ENCODE measurements at places on chromosomes 7 and 10.

GRCh38 chr10:60203993-60204618, 185.6 kb downstream of the ANK3 start:
- DNase-seq: peak; percentile 26

DNA sequence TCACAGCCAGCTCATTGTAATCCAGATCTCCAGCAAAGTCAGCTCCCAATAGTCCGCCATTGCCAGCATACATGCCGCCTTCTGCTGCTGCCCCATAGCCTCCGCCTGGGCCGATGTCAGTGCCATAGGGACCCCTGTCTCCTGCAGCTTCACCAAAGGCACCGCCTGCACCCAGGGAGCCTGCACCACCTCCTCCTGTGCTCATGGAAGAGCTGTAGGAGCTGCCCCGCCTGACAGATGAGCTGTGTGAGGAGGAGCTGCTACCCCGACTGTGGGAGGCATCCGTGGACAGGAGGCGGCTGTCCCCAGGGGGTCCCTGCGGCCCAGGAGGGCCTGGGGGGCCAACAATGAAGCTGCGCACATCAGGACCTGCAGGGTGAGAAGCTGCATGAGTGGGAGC, 51.7 kb downstream of the COL17A1 start:
- no peak for DNase-seq

DNA sequence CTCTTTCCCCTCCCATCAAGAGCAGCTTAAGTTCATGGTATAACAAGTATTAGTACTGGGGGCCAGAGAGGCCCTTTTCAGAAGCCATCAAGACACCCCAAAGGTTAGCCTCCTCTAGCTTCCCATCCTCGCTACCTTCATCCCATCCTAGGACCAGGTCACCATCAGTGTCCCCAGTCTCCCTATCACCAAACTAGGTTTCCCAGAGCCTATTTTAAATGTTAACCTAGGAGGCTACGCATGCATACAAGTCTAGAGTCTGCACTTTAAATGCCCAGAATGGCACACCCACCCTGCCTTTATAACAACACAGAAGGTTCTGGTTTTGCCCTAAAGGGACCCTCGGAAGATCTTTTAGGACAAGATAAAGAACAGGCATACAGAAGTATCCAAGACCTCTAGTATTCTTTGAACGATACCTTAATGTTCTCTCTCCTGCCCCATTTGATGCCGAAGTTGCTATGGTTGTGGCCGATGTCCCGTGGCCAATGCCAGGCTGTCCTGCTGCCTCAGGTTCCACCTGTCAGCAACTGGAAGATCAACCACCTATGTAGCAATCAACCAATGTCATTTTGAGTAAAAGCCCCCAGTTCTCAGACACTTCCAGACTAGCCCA, 2.2 kb downstream of the GPRIN2 start:
- no peak for DNase-seq

DNA sequence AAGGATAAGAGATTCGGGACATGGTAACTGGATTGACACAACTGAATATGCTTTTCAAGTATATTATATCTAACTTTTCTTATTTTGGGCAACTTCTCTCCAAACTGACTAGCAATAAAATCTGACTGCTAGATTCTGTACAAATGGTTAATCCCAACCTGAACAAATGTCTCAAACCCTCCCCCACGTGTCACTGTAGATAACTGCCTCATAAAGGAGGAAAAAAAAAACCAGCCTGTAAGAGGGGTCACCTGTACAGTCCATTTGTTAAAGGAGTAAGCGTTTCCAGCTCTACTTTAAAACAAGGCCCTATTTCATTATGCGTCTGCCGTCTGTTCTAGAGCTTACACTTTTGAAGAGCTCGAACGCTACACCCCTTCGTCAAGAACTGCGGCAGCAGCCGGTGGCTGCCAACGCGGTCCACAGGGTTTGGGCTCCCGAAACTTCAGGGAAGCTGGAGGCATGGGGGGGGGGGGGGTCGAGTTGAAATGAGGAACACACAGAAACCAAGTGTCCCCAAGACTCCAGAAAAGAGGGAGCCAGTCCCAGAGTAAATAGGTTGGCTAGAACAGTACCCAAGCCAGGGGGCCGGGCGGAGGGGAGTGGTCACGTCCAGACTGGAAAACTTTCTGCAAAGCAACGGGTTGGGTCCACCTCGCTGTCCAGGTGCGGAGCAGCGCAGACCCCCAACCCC, 492 bp downstream of the COG5 start:
- DNase-seq: no peak

DNA sequence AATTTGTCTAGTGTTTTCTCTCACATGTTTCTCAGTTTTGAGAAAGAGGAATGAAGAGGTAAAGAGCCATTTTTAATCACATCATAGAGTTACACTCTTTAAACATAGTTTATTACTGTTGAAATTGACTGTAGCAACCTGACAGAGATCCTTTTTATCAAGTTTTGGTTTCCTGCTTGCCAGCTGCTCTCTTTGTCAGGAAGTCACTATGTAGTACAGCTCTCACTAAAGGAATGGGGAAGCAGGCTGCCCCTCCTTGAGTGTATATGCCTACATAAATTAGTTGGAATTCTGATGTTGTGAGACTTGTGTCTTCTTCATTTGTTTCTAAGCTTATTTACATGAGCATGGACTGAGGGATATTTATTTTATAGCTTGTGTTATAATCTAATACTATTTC, 1274.0 kb upstream of the CELF2 start:
- no peak for DNase-seq

- DNase-seq: peak; percentile 67
These were observed at the start of gene INHBA for GRCh38 chr7:41702635-41703371. INHBA (minus strand) TSS chr7:41703090; CDS start chr7:41700374, 2,716 bp downstream.

- no peak for DNase-seq
These were observed 47.0 kb upstream of the RPA3 start for GRCh38 chr7:7765422-7765821.

DNA sequence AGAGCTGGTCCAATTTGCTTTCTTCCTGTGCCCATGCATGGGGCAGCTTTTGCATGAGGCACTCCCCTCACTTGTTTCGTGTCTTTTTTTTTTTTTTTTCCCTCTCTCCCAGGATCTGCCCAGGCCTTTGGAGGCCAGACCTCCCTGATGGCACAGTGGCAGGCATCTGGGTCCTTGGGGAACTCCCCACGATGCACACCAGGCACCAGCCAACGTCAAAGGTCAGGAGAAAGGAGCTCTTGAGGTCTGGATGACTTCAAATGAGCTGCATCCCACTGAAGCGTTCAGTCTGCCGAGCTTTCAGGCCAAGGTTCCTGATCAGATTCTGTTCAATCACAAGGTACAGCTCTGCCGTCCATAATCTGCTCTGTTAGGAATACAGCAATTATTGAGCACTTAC, 97.2 kb upstream of the CARD11 start:
- no peak for DNase-seq

GRCh38 chr7:5183155-5183554, 6.9 kb upstream of the WIPI2 start:
- no peak for DNase-seq

GRCh38 chr10:114412907-114413797, 8.8 kb upstream of the AFAP1L2 start:
- peak; percentile 77 for DNase-seq

DNA sequence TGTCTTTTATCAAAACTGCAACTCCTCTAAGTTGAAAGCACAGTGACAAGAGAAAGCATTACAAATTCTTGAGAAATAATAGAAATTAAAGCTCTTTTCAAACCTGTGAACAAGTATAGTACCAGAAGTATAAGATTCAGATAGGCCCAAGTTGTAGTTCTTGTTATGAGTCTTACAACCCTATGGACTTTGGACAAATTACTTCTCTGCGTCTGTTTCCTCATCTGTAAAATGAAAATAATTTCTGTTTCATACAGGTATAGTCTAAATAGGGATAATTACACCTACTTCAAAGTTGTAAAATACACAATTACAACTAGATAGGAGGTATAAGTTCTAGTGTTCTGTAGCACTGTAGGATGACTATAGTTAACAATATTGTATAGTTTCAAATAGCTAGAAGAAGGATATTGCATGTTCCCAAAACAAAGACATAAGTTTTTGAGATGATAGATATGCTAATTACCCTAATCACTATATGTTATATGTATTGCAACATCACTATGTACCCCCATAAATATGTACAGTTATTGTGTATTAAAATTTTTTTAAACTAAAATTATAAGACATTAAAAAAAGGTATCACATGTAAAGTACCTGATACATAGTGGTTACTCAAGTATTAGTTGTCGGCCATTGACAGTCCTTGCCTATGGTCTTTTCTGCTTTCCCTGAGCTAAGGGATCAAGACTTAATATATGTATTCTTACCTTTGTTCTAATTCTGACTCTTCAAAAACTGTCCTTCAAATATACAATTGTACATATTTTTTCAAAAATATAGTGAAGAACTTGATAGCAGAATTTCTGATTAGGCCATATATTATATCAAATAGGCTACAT, 1.8 kb upstream of the WASL start:
- no peak for DNase-seq

All from H4 (cell line).